ENCODE measurements at places on chromosomes 4 and X.

DNA sequence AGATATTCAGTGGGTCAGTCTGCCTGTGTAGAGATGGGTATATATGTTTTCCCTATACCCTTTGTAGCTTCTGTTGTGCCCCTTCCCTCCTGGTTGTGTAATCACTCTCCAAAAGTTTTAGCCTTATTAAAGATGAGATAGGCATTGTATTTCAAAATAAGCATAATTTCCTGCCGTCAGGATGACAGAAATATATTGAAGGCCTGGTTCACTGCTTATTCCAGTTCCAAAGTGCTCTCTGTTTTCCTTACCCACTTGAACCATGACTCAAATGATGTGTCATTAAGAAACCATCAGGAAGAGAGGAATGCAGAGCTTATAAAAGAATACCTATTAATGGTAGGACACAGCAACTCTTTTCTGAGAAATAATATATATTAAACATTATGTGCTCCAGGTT lies 178.5 kb downstream of the GABRB1 start:
- no peak for DNase-seq

- no peak for DNase-seq
Measured at GRCh38 chrX:33252306-33252825, 41.0 kb upstream of the DMD start.

- no peak for DNase-seq
Measured at GRCh38 chrX:35858906-35859305, 60.6 kb upstream of the CFAP47 start.

- DNase-seq: no peak
Measured at GRCh38 chr4:780716-781492, 45.0 kb downstream of the CPLX1 start.

- no peak for DNase-seq
Measured at GRCh38 chr4:83758285-83758684, 222.4 kb downstream of the GPAT3 start.

GRCh38 chrX:111123606-111124179 lies 27.7 kb downstream of the PAK3 start:
- no peak for DNase-seq

GRCh38 chr4:30653291-30653690 lies 66.9 kb upstream of the PCDH7 start:
- no peak for DNase-seq

DNA sequence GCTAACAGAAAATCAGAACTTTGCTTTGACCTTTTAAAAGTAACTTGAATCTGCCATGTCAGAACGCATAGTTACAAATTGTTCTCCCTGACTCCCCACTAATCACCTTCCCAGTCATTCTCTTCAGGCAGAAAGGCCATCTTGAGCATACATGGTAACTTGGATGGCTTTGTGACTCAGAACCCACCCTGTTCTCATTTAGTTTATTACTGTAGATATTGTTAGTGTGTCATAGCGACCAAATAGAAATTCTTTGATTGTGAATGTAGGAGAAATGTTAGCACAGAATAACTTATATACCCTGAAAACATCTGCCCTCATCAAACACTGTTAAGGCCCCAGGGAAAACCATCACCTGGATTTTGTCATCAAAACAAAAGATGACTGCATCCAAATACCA lies 382.0 kb downstream of the MAGEB5 start:
- DNase-seq: no peak

DNA sequence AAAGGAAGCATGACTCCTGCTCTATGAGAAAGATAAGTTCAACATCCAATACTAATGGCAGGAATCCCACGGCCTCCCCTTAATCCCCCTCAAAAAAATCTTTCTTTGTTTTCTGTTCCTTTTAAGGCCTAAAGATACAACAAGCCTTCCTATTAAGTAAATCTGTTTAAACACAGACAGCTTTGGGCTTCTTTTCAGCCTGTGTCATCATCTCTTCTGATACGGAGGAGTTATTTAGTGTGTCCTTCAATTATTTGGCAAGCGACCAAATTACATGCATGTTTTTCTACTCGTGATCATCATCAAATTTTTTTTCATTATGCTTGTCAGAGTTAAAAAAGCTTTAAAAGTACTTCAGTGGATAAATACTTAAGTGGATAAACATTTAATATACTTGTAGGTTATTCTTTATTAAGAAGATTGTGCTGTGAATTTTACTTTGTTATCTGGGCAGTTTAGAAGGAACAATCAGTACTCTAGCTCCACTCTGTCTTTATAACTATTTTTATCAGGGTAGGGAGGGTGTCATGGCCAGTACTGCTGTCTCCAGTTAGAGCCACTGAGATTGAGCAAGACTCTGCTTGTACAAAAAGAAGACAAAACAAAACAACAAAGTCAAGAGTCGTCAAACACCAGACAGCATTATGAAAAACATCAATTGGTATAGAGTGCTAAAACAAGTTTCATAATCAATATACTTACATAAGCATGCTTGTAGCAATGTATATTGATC lies 210.7 kb downstream of the PRR32 start:
- no peak for DNase-seq
